ENCODE measurements at places on chromosomes 3 and 15.
A peak's percentile ranks its signal among the peaks of the same experiment; 100 is the strongest.

DNA sequence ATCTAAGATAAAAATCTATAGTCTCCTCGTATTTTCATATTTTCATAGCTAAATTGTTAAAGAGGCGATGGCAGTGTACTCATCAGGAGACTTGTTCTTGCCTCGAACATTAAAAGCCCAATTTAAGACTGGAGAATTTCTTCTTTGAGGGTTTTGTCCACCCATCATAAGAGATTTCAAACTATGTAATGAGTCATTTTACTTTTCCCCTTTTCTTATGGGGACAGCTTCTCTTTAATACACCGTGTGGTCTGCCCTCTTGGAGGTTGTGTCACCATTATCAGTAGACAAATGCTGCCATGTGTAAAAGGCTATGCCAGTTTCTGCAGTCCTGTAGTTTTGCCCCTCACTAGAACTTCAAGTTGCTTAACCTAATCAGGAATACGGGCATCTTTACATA is 16.9 kb downstream of the TGFBR2 start:
- peak; percentile 73 for DNase-seq

DNA sequence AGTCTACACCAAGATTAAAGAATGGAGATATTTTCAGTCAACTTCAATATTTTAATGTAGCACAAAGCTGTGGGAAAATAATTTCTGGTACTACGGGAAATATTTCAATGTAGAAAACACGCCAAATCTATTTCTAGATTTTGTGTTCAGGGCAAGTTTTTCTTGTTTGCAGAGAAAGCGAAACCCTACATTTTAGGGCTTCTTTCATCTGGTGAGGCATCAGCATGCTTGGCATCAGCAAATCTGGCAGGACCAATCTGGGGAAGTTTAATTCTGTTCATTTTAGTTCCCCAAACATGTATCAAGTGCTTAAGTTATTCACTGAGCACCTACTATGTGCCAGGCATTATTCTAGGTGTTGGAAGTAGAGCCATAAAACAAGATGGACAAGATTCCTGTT is 30.3 kb downstream of the CLRN1 start:
- DNase-seq, result no peak

GRCh38 chr15:52287114-52287513 is 8.5 kb downstream of the MYO5C start:
- DNase-seq, result no peak

GRCh38 chr3:17367171-17367570 is 375.3 kb downstream of the TBC1D5 start:
- DNase-seq, result peak; percentile 30

Data from fibroblast of skin of right biceps (primary cell).